ENCODE measurements at places on chromosomes 7 and 10.

GRCh38 chr10:61832866-61833481 is 68.5 kb upstream of the ARID5B start:
- no peak for DNase-seq

DNA sequence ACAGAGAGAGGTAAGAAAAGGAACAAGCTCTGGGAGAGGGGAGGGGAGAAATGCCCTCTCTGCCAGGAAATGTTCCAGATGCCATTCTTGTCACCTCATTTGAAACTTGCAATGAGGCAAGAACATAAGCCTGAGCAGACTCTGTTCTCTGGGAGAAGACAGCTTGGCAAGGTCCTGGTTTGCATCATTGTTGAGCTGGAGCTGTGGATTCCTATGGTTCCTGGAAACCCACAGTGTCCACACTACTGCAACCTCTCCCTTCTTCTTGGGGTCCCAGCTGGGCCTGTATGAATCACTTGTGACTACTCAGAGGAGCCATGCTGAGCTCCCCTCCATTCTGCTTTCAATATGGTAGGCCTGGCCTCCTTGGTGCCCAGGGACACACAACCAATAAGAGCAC is 60.8 kb upstream of the HECTD2 start:
- no peak for DNase-seq

DNA sequence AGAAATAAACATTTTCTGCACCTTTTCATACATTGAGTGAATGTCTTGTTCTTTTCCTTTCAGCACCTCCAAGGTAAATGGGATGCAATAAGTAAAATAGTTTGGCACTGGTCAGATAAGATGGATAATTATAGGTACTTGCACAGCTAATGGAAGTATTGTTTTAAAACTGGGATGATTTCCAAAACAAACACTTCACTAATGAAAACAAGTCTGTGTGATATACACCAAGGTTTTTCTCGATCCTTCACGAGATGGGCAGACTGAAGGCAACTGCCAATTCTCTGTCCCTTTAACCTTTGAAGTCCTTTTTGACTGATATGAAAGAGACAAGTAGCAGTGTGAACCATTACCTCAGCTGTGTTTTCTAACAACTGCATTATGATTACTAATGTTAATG is 423.8 kb downstream of the GFRA1 start:
- no peak for DNase-seq

DNA sequence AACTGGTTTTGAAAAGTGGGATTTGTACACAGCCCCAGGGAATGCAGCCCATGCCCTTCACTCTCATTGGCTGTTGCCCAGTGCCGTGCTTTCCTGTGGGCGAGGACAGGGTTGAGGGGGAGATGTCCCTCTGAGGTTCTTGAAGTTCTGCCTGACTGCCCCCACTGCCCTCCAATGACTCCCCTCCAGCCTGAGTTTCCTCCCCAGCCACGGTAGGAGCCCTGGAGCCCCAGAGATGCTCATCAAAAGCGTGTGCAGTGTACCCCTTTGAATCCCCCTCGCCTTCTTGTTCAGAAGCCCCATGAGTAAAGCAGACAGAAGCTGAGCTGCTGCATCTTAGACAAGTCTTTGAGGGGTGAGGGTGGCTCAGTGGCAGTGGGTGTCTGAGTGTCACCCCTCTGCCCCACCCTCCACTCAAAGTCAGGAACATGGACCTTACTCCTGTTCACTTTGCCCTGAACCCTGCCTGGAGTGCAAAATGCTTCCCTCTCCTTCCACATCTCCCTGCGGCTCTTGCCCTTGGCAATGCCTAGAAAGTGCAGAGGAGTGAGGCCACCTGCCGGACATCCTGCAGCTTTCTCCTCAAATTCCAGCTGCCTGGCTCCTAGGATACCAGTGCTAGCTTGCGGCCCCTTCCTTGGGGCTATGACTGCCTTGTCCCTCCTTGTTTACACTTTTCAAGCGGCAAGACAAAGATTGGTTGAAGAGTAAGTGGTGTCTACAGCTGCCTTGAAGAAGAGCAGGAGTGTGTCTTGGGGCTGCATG is 19.9 kb downstream of the FAM241B start:
- no peak for DNase-seq

- DNase-seq, result no peak
Measured at GRCh38 chr10:71363936-71364335, 32.8 kb upstream of the CDH23 start.

GRCh38 chr10:118763202-118763988 is 8.6 kb upstream of the CACUL1 start:
- no peak for DNase-seq

GRCh38 chr7:15628876-15629275 is 57.6 kb downstream of the MEOX2 start:
- DNase-seq, result no peak

DNA sequence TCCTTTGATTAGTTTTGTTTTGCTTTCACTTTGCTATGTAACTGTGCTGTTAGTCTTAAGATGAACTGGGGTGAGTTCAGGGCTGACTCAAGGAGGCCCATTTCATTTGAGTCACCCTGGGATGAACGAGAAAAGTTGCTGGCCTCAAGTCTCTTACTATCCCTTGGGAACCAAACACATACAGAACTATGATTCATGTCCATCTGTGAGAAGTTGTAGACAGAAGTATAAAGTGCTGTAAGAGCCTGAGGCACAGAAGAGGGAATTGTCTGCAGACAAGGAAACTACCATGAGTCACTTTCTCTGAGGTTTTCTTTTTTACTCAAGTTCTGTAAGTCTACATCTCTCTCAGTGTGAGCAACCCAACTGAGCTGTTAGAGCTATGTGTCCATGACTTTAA is 179.8 kb upstream of the CSTF2T start:
- no peak for DNase-seq

DNA sequence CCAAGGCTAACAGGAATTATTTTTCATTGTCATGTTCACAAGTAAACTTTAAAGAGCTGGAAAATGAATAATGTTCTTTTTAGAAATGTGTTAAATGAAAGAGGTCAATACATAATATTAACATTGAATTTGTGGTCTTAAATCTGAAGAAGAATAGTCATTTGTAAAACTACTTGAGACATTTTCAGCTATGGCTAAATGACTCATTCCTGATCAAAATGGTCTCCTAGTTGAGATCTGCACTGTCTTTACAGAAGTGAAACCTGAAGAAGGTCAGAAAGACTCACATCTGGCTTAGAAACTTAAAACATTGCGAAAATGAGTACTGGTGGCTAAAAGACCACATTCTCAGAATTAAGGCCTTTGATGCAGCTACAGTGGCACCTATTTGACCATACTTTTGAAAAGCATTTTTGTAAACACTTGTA is 5.9 kb downstream of the PIK3CG start:
- peak; percentile 34 for DNase-seq

GRCh38 chr10:78742730-78743615 is 325.8 kb upstream of the ZMIZ1 start:
- DNase-seq, result no peak

All from memory B cell (primary cell).